ENCODE measurements at places on chromosomes 16 and 17.

DNA sequence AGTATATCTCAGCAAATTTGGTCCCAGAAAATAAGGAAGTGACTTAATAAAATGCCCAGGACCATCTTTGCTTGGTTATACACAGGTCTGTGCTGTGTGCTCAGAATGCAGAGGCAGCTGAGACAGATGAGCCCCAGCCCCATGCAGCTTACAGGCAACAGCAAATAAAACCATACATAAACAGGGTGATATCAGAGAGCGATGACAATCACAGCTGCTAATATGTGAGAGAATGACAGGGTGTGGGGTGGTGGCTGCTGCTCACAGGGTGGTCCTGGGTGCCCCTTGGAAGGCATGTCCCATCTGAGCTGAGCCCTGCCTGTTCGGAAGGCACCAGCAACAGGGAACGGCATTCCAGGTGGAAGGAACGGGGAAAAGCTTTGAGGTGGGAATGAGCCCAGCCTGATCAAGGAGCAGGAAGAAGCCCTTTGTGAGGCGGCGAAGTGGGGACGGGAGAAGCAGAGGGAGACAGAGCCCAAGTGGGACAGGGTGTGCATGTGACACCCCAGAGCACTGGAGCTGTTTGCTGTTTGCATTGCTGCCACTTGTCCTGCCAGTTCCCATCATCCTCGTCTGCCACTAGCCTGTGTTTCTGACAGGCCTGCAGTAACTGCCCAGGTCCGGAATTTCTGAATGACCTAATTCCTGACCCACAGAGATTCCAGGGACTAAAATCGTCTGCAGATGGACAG lies 150.5 kb downstream of the KATNIP start:
- no peak for DNase-seq

- no peak for DNase-seq
Measured at GRCh38 chr17:47240806-47241205, 12.8 kb upstream of the ITGB3 start.

- no peak for DNase-seq
Measured at GRCh38 chr16:17403156-17403809, 67.5 kb downstream of the XYLT1 start.

- no peak for DNase-seq
Measured at GRCh38 chr16:49485663-49486062, 112.1 kb downstream of the C16orf78 start.

GRCh38 chr17:5772720-5773119 lies 188.4 kb upstream of the NLRP1 start:
- DNase-seq: no peak

GRCh38 chr16:11719762-11720161 lies 22.9 kb downstream of the TXNDC11 start:
- no peak for DNase-seq

DNA sequence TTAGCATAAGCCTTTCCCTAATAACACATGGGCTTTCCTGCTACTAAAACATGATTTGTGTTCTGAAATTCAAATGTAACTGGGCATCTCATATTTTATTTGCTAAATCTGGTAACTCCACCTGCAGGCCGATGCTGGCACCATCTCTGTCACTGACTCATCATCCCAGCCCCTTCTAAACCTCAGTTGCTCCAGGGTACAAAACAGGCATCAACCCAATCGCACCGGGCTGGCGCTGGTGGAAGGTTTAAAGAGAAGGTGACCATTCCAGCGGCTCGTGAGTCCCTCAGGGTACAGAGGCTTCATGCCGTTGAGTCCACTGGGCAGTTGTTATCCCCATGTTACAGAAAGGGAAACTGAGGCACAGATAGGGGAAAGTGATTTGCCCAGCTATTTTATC lies 27.1 kb downstream of the PPL start:
- DNase-seq: no peak

DNA sequence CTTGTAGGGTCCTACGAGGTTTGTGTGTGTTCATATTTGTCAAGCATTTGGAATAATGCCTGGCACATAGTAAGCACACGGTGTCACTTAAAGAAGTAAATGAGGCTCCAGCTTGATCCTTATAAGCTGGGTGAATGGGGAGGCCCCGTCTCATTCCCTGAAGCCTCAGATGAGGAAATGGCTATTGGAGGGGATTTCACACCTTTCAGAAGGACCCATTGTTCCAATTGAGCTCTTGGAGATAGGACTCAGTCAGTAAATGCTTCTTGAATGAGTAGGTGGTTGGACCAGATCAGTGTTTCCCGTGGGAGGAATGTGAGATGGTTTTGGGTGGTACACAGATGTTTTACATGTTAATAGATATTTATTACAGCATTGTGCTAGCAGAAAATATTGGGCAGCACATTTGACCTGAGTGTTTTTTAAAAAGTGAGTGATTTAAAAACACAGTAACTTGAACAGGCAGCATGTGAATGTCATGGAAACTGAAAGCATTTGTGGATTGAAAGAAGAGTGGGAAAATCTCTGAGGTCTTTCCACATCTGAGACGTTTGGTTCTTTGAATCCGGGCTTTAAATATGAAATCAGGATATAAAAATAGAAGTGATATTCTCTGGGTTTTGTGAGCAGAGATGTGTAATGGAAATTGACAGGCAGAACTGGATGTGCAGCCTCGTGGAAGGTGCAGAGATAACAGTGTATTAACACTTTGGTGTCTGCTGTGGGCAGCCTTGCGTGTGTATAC lies 36.4 kb upstream of the ARHGAP17 start:
- peak; percentile 80 for DNase-seq

DNA sequence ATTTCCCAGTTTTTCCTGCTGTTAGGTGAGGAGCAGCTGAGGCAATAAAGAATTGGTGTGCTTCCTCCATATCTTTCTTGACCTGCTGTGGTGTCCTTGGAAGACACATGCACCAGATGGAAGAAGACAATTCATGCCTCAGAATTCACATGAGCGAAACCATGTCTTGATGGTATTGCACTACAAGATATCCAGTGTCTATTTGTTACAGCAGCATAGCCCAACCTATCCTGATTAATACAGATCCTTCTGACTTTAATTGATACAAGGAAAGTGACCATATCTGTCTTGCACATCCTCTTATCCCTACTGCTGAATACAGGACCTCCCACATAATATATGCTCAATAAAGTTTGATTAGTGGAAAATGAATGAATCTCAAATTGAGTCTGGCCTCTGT lies 9.1 kb upstream of the TOX3 start:
- no peak for DNase-seq

DNA sequence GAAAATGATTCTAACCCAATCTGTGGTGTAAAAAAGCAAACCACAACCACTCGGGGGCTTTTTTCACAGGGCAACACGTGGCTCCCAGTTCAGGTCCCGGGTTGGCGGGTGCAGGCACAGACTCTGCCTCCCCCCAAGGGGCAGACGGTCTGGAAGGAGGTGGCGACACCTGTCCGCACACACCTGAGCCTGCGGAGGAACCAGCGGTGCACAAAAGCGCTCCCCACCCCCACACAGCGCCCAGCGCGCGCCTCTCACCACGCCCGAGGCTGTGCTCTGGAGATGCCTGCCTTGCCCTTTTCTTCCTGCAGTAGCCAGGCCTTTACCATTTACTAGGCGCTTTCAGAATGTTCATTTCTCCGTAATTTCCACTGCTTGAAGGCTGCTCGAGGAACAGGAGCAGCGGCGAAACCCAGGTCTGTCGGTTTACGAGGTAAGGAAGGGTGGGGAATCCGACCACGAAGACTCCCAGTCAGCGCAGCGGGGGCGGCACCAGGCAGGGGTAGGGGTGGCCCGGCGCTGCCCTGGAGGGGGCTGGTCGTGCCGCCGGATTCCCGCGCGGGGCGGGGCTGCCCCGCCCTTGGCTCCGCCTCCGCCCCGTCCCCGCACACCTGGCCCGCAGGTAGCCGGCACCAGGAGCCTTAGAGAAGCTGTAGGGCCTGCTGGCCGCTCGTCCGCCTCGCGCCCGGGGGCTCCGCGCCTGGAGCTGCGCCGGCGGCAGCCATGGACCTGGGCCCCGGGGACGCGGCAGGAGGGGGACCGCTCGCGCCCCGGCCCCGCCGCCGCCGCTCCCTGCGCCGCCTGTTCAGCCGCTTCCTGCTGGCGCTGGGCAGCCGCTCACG lies at the start of gene USP43:
USP43 (plus strand) TSS at position 608 of the 842 bp plus-strand sequence; CDS start at position 724, 116 bp downstream.
- peak; percentile 59 for DNase-seq

GRCh38 chr17:69560987-69561441 lies 146.5 kb downstream of the MAP2K6 start:
- no peak for DNase-seq

DNA sequence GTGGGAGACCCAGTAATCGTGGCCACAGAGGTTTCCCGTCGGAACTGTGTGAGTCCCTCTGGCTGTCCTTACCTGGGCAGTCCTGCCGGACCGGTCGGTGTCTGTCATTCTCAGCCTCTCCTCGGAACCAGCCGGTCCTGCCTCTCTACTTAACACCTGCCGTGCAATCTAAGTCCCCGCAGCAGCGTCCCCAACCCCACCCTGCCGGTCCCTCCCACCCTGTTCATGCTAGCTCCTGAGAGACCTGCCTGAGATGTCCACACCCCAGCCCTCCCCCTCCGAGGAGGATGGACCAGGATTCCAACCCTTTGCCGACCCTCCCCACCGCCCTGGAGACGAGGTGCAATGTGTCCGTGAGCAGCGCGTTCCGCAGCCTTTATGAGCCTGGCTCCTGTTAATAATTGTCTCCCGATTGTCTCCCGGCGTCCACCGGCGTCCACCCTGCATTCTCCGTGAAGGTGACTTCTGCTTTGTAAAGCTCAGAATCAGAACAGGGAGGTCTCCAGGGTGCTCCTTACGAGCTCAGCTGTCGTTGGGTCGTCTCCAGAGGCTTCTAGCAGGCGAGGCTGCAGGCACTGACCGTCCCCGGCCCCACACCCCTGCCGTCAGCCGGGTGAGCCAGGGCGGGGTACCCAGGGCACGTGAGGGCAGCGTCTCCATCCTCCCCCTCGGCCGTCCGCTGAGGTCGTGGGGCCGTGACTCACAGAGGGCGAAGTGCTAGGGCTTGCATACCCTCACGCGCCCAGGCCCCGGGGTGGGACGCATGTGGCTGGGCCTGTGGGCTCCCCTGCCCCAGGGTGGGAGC lies 10.1 kb downstream of the METRNL start:
- no peak for DNase-seq

DNA sequence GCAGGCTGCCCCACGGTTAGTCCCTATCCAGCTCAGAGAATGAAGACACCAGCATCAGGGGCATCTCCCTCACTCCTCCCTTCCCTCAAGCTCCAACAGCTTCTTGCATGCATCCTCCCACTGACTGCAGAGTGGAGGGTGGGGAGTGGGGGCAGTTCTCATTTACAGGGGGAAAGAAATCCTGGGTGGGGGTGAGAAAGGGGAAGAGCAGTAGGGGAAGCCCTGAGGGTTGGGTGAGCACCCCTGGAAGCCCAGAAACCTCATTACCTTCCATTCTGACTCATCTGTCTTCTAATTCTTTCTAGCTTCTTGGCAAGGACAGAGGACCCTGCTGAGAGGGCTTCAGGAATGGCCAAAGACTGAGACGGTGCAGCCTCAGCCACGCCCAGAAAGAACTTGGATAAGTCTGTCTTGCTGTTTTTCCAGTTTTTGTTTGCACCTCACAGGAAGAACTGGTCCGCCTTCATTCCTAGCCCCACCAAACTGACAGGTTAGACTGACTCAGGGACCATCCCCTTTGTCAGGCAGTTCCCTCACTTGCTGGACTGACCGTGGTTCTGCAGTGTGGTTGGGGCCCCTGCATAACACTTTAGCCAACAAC lies 52.5 kb upstream of the WSB1 start:
- peak; percentile 75 for DNase-seq

- no peak for DNase-seq
Measured at GRCh38 chr17:66375121-66375520, 72.7 kb downstream of the PRKCA start.

- DNase-seq: no peak
Measured at GRCh38 chr16:78553268-78554039, 454.0 kb downstream of the WWOX start.

DNA sequence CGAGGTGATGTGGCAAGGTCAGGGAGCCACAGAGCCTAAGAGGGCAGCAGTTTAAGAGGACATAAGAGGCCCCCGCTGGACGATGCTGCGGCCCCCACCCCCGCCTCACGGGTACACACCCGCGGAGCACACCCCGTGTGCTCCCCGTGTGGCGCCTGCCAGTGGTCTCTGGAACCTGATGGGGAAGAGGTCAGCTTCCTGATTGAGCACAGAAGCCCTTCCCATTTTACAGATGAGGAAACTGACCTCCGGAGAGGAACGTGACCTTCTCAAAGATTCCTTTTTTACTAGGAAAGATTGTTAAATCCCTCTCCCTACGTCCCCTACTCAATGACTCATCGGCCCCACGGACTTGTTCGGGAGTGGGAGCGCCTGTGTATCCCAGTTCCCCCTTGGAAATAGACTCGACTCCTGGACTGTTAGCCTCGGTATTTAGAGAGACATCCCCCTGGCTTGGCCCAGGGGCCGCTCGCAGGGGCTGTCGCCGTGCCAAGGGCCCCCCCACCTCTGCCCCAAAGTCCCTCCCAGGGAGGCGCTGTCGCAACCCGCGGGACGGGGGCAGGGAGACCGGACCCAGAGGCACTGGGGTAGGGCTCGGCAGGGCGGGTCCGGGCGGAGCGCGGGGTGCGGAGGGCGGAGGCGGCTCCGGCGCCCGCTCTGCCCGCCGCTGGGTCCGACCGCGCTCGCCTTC lies at the start of gene ABCC3:
ABCC3 (plus strand) TSS at position 658 of the 691 bp plus-strand sequence. CDS start 56 bp downstream, outside the sequence.
- no peak for DNase-seq

DNA sequence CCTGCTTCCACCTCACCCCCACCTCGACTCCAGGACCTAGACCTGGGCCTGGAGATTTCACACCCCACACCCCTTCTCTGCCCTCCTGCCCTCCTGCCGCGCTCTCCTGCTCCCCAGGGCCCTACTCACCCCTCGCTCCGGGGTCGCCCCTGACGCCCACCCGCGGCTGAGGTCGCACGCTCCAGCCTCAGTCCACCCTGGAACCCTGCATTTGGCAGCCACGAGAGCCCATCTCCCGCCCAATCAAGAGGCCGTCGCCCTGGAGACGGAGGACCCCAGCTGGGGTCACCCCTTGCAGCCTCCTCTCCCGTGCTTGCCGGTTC lies 16.1 kb downstream of the TLE7 start:
- DNase-seq: no peak

DNA sequence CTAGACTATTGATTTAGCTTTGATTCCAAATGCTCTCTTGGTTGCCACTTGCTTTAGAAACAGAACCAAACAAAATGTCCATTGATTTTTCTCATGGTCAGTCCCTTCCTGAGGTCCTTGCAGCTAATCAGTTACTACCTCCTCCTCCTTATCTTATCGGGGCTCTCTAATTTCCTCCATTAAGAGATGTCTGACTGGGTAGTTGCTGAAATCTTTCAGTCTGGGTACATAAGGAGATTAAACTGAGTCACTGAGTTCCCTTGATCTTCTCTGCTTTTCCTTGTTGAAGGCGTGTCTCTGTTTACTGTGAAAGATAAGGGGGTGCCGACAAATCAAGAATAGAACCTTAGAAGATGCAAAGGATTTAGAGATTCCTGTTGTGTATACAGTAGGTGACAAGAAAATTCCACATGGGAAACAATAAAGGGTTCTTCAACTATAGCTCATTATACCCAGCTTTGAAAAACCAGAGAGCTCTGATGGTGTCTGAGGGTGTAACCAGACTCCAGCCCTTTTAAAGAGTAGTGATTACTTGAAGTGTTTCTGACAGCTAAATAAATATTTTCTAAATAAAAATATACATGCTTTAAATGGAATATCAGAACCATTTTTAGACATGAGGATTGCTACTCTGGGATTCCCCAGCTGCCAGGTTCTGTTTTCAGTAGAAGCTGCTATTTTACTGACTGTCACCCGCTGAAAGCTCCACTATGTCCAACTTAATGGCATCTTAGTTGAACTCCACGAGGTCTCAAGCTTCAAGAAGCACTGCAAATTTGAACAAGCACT lies 791.3 kb upstream of the SOX9 start:
- DNase-seq: no peak
